ENCODE measurements at places on chromosomes 5 and 9. TPM values are rescaled to one million over a fixed set of nuclear protein-coding genes. Genes with fewer than 3 reads are reported as not detected.
A peak's percentile ranks its signal among the peaks of the same experiment; 100 is the strongest.

DNA sequence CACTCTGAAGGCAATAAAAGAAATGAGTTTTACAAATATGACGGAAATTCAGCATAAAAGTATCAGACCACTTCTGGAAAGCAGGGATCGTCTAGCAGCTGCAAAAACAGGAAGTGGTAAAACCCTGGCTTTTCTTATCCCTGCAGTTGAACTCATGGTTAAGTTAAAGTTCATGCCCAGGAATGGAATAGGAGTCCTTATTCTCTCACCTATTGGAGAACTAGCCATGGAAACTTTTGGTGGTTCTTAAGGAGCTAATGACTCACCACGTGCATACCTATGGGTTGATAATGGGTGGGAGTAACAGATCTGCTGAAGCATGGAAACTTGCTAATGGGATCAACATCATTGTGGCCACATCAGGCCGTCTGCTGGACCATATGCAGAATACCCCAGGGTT, 93.5 kb upstream of the RGMB start:
- no peak for DNase-seq

PHYKPL gene
- total RNA-seq: 115 TPM

DNA sequence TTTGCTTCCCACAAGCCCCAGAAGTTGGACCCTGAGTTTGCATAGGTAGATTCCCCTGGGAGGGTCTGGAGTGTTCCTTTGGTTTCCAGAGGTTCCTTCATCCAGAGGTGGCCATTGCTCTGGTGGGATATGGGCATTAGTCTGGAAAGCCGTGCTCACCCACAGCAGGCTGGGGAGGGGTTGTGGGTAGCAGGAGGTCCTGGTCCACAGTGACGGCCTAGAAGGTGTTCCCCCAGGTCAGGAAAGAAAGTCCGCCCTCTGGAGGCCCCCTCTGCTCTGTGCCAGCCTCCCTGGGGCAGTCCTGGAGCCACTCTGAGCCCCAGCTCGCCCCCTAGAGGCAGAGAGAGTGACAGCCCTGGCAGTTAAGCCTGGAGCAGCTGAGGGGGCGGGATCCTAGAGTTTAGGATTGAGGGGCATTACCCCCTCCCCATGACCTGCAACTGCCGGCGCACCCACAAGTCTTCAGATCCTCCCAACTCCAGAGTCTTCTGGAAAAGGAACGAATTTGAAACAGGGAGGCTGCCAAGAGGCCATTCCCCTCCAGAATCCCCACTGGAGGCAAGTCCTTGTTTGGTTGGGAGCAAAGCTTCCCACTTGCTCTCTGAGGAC, 36.8 kb downstream of the NDST1 start:
- DNase-seq: peak; percentile 91

DNA sequence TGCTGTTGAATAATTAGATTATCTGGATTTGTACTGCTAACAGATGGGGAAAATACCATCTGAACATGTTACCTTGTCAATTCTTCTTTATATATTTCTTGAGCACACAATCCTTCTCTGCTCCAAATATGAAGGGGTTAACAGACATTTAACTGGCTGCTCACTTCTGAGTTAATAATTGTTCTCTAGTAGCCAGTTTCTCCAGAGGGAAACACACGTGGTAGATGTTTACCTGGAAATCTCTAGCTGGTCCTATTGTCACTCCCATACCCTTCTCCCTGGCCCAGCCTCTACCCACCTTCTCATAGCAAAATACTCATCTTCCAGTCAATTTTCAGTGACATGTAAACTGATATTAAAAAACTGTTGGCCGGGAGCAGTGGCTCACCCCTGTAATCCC, 101.5 kb upstream of the ZNF462 start:
- DNase-seq: no peak

GRCh38 chr5:122424132-122424531, 112.1 kb downstream of the SNCAIP start:
- no peak for DNase-seq

DNA sequence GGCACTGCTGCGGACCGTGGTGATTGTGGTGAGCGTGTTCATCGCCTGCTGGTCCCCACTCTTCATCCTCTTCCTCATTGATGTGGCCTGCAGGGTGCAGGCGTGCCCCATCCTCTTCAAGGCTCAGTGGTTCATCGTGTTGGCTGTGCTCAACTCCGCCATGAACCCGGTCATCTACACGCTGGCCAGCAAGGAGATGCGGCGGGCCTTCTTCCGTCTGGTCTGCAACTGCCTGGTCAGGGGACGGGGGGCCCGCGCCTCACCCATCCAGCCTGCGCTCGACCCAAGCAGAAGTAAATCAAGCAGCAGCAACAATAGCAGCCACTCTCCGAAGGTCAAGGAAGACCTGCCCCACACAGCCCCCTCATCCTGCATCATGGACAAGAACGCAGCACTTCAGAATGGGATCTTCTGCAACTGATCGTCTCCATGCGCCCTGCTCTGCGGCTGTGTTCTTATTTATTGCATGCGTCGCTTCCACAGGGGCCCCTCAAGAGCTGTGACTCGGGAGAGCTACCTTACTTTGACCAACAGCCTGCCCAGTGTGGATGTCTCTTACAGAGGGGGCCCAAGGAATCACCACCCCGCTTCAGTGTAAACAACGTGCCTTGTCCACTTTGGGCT, 10.8 kb downstream of the S1PR3 start:
- no peak for DNase-seq

RAB3C gene
- not detected for total RNA-seq

DMRTA1 gene
- 0.77 TPM for total RNA-seq

DNA sequence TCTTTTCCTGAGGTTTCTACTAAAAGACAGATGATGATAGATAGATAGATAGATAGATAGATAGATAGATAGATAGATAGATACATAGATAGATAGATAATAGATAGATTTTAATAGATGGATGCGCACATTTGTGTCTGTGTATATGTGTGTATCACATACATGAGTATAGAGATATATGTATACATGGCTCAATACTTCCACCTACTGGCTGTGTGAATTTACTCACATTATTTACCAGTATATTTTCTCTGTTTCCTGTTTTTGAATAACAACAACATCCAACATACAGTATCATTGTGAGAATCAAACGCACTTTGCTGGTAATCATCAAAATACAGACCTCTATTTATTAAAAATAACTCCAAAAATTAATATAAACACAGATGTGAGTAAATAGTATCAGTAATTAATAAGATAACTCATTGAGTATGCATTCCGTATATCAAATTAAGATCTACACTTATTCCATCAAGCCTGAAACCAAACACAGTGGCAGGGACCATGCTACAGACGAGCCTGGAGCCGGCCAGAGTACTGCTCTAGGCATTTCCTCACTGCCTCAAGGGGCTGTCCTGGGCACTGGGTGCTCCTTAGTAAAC, 338.0 kb downstream of the SEMA5A start:
- DNase-seq: peak; percentile 63

- no peak for DNase-seq
Measured at GRCh38 chr9:93662952-93663572, 86.7 kb downstream of the PHF2 start.

DNA sequence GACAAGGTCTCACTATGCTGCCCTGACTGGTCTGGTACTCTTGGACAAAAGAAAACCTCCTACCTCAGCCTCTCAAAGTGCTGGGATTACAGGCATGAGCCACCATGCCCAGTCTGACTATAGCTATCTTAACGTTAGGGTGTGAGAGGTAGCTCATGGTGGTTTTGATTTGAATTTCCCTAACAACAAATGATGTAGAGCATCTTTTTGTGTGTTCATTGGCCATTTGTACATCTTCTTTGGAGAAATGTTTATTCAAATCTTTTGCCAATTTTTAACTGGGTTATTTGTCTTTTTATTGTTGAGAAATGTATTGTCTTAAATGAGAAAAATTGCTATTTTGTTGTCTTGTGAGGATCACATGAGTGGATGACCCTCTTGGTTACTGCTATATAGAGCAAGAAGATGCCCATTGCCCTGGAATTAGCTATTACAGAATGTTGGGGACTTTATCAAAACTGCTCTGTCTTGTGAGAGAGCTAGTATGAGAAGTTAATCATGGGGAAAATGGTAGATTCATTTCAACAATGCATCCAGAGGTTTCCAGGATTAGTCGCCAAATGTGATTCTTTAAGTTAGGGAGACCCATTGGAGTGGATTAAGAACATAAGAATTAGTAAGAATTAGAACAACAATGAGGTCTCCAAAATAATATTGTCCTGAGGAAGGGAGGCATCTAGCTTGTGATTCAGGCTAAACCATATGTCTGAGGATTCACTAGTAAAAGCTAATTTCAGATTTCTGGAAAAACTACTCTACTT, 124.3 kb upstream of the MOCS2 start:
- DNase-seq: no peak

DNA sequence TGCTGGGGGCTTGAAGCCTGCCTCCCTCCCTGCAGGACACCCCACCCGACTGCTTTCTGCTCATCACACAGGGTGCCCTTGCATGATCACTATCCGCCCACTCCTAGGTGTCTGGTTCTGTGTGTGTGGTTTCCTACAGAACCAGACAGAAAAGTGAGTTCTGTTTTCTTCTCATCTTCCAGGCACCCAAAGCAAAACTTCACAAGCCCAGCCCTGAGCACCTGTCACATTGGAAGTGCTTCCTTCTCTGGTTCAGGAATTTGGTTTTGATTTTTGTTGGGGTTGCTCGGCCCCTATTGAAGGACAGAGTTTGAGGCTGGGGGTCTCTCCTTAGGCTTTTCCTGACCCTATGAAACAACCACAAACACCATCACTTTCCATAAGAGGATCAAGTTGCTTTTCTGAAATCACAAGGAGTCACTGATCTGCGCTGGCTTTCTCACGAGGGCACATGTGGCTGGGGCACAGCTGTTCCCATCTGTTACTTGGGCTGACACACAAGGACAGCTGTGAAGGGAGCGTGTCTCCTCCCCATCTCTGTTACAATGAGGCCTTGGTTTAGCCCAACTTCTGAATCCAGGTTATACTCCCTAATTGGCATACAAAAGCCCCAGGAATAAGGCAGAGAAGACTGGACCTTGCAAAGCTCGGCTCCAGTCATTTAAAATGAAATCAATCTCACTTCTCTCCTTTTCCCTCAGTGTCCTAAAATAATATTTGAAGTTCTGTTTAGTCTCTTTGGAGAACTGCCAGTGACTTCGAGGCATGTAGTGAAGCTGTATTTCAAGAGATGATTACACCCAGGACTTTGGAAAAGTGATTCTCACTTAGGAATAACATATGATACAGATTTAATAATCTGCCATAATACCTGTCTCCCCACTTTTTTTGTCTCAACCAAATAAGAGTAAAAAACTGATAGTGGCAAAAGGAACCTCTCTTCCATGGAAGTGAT, 213.1 kb upstream of the GAS1 start:
- no peak for DNase-seq

FBN2 gene
- total RNA-seq: 236 TPM

- no peak for DNase-seq
Measured at GRCh38 chr5:31086839-31087415, 106.6 kb upstream of the CDH6 start.

- DNase-seq: no peak
Measured at GRCh38 chr5:150574818-150575547, 65.5 kb upstream of the SYNPO start.

- peak; percentile 68 for DNase-seq
Measured at GRCh38 chr9:113712053-113712452, 164.1 kb upstream of the ZNF618 start.

DNA sequence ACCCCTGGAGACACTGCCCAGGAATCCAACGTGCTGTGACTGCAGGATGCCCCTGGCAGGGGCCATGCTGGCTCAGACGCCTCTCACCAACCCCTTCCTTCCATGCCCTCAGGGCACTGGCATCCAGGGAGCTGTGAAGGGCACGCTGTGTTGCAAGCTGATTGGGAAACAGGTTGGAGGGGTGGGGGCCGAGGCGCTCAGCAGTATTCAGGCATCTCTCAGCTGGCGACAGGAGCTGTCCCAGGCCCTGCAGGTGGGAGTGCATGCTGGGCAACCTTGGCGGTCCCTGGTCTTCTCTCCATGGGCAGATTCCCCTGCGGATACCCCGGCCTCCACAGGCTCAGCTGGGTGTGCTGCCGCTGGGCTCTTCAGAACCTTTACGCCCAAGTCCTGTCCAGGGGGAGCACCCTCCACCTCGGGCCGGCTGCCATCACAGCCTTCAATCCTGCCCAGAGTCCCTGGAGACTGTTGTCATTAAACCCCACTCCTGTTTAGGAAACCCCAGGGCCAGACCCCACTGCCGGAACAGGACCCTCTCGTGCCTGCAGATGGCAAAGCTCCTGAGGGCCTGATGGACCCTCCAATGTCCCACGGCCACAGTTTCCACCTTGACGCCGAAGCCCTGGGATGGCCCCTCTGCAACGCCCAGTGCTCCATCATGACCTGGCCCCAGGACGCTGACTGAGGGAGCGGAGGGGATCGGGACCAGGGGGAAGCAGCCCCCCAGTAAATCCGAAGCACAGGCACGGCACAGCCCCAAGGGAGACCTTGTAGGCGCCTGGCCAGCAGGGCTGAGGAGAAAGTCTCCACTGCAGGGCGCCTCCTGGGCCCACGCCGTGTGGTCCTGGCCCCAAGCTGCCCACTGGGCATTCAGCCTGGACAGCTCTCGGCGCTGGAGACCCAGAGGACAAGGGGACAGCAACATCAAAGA, 9.3 kb downstream of the TPPP start:
- peak; percentile 88 for DNase-seq

DNA sequence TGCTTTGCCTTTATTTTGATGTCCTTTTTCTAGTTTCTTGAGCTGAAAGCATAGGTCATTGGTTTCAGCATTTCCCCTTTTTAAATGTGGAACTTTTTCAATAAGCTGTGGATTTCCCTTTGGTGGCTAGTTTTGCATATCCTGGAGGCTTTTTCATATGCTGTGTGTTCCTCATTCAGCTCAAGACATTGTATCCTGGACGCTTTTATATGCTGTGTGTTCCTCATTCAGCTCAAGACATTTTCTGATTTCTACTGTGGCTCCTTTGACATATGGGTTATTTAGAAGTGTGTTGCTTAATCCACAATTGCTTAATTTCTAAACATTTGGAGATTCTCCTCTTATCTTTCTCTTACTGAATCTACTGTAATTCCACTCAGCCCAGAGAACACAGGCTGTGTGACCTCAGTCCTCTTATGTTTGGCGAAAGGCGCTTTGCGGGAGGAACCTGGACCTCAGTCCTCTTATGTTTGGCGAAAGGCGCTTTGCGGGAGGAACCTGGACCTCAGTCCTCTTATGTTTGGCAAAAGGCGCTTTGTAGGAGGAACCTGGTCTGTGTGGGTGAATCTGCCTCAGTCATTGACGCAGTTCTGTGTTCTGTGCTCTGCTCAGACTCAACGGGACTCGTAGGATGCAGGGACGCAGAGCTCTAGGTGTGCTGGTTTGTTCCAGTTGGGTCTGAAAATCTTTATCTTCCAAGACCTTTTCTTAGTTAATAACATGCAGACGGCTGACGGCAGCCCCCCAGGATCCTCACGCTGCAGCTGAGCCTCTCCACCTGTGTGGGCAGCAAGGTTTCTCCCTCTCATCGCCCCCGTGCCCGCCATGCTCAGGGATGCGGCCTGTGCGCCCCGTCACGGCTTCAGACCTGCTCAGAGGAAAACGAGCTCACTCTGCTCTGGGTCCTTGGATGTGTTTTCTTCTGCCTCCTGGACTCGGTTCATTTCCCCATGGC, 6.0 kb upstream of the SLC9A3 start:
- DNase-seq: no peak

DNA sequence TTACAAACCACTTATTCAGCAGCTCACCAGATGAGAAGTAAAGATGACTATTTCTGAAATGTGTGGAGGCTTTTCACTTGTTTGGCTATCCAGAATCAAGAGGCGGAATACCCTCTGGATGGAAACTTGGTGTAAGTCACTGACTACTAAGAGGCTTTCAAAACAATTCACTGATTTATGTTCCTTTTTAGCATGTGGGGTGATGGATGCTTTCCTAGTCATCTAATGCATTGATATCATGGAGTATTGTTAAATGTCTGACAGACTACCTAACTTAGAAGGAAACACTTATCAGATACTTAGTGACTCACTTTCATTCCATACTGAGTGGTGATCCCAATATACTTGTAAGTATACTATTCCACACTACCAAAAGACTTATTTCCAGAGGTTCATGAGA, 141.4 kb downstream of the PLK2 start:
- no peak for DNase-seq
